RWPE2 (cell line): ENCODE measurements at places on chromosomes 13 and 19.

GRCh38 chr19:1836458-1837221, 11.6 kb downstream of the REXO1 start:
- no peak for DNase-seq

GRCh38 chr19:46288896-46289588, 7.8 kb upstream of the HIF3A start:
- no peak for DNase-seq

GRCh38 chr19:32642771-32643170, 32.2 kb downstream of the ANKRD27 start:
- DNase-seq: no peak

DNA sequence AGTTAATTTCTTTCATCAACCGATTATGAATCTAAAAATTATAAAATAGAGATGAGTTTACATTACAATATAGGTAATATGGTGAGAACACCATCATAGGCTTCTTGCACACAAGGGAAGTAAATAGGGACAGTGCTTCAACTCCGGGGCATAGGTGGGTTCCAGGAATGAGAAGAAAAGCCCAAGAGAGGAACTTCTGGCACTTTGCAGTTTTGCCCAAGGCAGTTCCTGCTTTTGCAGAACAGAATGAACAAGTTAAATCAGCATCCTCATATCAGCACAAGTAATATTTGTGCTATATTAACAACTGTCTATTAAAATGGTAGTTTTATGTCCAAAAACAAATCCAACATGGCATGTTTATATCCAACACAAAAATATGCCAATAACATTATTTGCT, 60.1 kb downstream of the DACH1 start:
- no peak for DNase-seq

GRCh38 chr19:19487950-19488874, 27.1 kb downstream of the TSSK6 start:
- DNase-seq: no peak

- no peak for DNase-seq
Observed at GRCh38 chr13:75341028-75341427, 140.9 kb downstream of the TBC1D4 start.

- DNase-seq: no peak
Observed at GRCh38 chr13:31444266-31444856, 244.6 kb downstream of the B3GLCT start.

GRCh38 chr13:79812070-79812850, 331.3 kb downstream of the NDFIP2 start:
- DNase-seq: no peak

DNA sequence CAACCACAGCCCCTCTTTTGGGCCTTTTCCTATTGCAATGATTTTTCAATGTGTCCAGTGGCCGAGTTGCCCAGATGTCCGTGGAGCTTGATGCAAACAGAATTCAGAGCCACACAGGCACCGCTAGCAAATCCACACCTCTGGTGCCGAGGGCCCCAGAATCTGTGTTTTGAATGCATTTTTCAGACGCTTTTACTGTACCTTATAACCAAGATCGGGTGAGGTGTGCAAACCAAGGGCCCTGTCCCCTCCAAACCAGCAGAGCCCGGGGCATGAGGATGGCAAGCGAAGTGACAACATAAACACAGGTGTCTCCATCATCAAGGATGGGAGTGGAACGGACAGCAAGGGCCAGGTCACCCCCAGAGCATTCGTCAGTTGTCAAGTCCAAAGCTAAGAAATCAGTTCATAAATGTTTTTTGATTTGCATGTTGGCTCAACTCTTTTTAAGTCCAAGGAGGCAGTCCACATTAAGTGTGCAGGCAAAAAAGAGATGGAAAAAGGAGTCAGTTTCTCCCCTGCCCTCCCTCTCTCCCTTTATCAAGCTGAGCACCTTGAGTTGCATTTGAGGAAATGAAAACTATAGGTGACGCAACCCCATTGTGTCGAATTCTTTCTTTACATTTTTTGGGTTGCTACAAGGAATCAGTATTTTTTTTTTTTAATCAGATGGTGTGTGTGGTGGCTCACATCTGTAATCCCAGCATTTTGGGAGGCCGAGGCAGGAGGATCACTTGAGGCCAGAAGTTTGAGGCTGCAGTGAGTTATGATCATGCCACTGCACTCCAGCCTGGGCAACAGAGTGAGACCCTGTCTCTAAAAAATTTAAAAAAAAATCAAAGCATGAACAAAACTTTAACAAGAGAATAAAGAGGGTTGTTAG, 2.9 kb downstream of the CCDC8 start:
- DNase-seq: no peak

DNA sequence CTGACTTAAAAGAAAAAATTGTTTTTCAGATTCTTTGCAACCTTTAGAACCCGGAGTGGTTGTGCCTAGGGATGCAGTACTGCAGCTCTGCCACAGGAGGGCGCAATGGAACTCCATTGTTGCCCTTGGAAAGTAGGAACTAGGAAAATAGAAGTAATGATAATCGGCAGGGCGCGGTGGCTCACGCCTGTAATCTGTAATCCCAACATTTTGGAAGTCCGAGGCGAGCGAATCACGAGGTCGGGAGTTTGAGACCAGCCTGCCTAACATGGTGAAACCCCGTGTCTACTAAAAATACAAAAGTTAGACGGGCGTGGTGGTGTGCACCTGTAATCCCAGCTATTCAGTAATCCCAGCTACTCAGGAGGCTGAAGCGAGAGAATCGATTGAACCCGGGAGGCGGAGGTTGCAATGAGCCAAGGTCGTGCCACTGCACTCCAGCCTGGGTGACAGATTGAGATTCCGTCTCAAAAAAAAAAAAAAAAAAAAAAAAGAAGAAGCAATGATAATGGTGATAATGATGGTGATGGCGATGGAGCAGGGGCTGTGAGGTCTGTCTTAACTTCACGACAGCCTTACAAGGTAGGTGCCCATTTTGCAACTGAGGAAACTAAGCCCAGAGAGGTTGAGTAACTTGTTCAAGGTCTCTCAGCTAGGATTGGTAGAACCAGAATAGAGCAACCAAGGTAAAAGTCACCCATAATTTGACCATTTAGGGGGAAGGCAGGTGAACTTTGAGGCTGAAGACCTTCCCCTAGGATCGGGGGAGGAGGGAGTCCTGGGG, 5.5 kb upstream of the ADAMTS10 start:
- DNase-seq: no peak

DNA sequence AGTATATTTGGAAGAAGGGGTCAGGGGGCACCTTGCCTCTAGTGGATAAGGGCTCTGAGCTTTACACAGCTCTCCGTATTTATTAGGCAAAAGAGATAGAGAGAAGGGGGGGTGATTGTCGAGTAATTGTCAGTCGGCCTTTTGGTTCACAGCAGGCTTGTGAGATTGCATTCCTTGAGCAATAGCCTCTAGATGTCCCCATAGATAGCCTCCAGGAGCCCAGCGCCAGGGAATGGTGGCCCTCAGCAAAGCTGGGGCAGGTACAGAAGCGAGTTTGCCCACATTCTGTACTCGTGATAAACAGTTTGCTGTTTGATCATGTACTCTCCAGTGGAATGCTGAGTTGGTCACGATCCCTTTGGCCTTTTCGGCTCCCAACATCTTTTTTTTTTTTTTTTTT, 4.6 kb downstream of the ZNF613 start:
- DNase-seq: no peak

DNA sequence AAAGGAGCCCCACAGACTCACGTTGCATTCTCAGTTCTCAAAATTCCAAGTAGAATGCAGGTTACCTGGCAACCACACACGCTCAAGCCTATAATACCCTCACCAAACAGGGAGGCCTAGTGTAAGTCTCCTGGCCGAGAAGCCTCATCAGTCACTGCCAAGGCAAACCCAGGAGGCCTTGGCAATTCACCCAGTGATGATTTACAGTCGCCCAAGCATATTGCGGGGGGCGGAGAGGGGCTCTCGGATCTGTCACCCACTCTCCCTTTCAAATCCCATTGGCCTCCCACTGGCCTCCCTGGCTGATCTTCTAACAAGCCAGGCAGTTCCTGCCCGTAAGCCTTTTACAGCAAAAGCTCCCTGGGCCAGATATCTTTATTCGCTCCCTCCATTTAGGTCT, 1.1 kb downstream of the AKAP8L start:
- no peak for DNase-seq

GRCh38 chr13:39672378-39673132, 17.1 kb downstream of the COG6 start:
- no peak for DNase-seq

DNA sequence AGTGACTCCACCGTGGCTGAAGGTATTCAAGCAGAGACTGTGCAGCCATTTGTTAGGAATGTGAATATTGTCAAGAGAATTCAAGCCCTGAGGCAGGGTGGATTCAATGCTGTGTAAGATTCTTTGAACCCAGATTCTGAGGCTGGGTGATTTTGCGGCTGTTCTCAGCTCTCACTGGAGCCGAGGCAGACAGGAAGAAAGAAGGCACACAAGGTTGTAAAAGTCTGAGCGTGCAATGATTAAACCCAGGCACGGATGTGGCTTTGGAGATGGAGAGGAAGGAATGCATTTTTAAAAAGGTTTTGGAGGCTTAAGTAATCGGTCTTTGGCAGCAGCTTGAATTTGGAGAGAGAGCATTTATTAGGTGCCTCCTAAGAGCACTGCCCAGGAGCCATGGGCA, 187.9 kb downstream of the KATNAL1 start:
- DNase-seq: no peak

DNA sequence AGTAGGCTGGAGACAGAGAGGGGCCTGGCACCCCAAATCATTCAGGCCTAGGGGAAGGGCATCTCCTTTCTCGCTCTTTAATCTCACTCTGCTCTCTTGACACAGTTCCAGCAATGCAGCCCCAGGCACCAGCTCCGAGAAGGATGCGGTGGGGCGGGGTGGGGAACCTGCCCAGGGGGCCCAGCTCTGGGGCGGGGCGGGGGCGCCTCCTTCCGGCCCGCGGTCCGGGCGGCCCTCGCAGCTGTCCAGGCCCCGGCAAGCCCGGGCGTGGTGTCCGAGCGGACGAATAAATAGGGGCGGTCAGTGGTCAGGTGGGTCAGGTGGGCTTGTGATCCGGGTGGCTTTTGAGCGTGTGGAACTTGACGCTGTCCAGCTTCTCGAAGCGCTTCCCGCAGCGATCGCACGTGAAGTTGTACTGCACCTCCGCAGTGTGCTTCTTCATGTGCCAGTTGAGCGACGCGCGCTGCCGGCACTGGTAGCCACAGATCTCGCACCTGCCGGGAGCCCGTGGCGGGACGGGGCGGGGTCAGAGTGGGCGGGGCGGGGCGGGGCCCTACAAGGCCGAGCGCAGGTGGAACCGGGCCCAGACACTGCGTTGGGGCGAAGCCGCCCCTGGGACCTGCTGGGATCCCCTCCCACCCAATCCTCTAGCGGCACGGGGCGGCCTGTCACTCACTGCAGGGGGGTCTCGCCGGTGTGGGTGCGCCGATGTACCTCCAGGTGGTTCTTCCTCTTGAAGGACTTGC, 2.7 kb upstream of the ELAVL3 start:
- no peak for DNase-seq

GRCh38 chr13:109509154-109509900, 277.1 kb downstream of the IRS2 start:
- no peak for DNase-seq

GRCh38 chr13:29753618-29754472, 96.6 kb downstream of the UBL3 start:
- no peak for DNase-seq

DNA sequence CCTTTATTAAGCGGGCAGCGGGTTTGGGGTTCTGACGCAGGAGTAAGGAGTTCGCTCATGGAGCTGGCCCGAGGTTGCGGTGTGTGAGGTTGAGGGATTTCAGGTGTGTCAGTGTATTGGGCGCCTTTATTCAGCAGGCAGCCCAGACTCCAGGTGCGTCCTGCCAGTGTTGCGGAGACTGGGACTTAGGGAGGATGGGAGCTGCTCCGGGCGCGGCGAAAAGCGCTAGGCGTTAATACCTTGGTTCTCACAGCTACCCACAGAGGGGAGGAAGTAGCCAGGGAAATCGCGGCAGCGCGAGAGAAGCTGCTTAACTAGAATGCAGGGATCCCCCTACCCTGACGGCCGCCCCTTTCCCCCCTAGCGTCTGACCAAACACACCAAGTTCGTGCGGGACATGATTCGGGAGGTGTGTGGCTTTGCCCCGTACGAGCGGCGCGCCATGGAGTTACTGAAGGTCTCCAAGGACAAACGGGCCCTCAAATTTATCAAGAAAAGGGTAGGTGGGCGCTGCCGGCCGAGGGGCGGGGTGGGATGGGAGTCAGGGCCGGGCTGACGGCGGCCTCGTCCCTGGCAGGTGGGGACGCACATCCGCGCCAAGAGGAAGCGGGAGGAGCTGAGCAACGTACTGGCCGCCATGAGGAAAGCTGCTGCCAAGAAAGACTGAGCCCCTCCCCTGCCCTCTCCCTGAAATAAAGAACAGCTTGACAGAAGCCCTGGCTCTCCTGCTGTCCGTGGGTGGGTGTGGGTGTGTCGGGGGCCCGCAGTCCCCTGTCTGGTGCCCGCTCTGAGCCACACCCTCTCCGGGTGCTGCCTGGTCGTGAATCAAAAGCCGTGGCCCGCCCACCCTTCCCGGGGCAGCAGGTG, 1.1 kb downstream of the RPL36 start:
- no peak for DNase-seq

GRCh38 chr19:13506471-13506820, at the start of gene CACNA1A:
TSS of gene CACNA1A (minus strand) at chr19:13506479. CDS start at chr19:13506224, 255 bp downstream.
- DNase-seq: no peak

DNA sequence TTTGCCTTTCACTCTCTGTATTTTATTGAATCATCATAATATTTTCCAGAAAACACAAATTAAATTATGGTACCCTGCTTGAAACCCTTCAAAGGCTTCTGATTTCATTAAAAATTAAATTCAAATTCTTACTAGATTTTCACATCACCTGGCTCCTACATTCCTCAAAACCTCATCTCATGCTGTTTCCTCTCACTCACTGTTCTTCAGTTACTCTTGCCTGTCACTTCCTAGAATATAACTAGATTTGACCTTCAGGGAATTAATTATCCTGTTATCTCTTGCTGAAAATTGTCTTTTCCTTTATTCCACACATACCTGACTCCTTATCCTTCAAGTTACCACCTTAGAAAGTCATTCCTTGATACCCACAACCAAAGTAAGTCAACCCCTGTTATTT, 2294.7 kb downstream of the PCDH9 start:
- no peak for DNase-seq
